ENCODE measurements at places on chromosomes 5 and 9.

DNA sequence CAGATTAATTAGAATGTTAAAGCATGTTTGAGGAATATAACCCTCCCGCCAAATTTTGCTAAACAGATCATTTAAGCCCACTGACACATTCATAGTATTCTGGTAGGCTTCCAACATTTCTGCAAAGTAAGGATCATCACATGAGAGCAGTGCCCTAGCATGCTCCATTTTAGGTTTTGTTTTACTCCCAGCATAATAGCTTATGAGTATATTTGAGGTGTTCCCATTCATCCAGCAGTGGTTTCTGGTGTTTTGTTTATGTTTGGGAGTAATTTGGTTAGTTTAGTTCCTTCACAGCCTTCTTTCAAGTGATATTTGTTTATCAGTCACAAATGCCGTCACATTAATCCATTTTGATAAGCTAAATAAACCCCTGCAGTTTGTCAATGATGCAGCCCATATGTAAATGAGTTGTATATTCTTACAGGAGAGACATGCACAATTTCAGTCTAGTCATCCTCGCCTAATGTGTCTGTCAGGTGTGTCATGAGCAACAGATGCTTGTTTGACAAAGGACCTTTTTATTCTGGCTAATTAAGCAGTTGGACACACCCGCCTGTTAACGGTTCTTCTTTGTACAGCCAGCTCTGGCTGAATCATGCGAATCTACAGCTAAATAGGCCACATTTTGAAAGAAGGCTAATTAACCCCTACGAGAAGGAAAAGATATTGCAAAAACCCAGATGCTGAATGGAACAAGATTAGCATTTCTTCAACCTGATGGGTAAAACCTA, 124.4 kb downstream of the RFX3 start:
- DNase-seq: no peak

- DNase-seq: no peak
These were observed 347.8 kb downstream of the EFNA5 start for GRCh38 chr5:107322936-107323335.

DNA sequence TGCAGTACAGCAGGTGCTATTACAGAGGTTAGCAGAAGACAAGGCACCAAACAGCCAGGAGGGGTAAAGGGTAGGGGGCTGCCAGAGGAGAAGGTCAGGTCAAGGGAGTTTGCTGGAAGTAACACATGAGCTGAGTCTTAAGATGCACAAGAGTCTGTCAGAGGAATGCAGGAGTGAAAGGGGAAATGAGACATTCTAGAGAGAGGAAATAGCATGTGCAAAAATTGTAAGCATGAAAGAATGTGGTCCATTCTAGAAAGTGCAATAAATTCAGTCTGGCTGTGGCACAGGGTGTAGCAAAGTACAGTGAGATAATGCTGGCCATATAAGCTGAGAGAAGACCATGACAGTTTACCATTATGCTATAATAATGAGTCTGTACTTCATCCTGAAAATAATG, 6.6 kb downstream of the GOLGA1 start:
- DNase-seq: no peak

- no peak for DNase-seq
These were observed 6.8 kb downstream of the FAM219A start for GRCh38 chr9:34451545-34451944.

DNA sequence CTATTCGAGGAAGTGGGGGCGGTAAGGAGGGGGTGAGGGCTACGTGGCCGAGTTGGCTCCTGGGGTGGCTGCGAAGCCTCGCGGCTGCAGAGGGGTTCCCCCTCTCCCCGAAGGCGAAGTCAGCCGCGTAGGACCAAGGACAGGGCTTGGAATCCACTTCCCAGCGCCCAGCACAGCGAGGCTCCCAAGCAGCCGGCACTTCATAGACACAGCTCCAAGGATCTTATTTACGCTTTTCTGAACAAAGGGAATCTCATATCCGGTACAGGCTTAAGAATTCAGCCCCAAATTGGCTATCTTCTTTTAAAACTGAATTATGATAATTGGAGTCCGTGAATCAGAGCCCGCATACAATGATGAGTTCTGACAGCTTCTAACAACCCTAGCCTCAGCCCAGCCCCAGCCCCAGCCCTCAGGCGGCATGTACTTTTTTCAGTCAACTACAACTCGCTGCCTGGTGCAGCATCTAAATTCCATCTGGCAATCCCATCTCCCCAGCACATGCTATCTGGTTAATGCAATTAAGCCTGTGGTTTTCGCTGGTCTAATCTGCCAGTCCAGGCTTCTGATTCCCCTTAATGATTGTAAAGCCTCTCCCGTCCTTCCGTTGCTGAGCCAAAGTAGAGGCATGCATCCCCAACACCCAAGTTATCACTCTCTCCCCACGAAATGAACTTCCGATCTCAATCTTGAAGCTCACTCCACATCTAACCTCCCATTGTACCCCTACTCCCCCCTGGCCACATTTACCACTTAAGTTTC, 1.0 kb downstream of the ELAVL2 start:
- DNase-seq: no peak

DNA sequence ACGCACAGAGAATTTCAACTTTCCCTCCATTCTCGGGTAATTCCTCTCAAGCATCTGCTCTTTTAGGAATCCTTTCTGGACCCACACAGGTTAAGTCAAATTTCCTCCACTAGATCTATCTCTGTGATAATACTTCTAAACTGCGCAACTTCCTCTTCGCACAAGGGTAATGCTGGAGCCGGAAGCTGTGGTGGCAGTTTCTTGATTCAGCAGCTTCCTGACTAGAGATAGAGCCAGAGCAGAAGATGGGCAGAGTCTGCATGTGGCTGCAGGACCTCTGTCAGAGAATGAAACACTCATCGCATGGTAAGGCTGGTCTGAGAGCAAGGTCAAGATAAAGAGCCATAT, 11.1 kb upstream of the CDC42SE2 start:
- DNase-seq: peak; percentile 66

- no peak for DNase-seq
These were observed 526.3 kb upstream of the DAB2 start for GRCh38 chr5:39951070-39951469.

- no peak for DNase-seq
These were observed 291.1 kb upstream of the PDE4D start for GRCh38 chr5:60184606-60185005.

DNA sequence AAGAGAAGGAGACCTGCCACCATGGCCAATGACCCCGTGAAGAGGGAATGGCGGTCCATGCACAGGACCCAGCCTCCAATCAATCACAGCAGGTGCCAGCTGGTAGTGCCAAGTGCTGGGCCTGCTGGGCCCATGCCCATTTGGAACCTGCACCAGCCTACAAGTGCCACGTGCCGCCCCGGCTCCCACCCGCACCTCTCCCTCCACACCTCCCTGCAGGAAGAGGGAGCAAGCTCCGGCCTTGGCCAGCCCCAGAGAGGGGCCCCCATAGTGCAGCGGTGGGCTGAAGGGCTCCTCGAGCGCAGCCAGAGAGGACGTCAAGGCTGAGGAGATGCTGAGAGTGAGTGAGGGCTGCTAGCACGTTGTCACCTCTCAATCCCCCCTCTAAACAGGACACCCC, 37.8 kb upstream of the NPR3 start:
- no peak for DNase-seq

- no peak for DNase-seq
These were observed 172.9 kb upstream of the NREP start for GRCh38 chr5:111929867-111930266.

DNA sequence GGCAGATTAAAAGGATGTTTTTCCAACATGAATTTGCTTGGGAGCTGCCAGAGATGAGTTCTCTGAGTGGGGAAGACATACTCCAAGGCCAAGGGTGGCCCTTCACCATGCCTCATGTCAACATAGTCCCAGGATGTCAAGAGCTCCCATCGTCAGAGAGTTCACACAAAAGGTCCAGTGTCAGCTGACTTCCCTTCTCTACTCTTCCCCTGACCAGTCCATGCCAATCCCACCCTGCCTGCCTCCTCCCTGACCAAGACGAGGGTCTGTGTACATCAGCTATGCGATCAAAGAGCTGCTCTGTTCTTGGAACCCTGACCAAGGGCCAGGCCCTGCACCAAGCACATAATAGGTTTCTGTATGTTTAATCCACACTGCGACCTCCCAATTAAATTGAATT, 71.2 kb upstream of the ZNF622 start:
- no peak for DNase-seq

DNA sequence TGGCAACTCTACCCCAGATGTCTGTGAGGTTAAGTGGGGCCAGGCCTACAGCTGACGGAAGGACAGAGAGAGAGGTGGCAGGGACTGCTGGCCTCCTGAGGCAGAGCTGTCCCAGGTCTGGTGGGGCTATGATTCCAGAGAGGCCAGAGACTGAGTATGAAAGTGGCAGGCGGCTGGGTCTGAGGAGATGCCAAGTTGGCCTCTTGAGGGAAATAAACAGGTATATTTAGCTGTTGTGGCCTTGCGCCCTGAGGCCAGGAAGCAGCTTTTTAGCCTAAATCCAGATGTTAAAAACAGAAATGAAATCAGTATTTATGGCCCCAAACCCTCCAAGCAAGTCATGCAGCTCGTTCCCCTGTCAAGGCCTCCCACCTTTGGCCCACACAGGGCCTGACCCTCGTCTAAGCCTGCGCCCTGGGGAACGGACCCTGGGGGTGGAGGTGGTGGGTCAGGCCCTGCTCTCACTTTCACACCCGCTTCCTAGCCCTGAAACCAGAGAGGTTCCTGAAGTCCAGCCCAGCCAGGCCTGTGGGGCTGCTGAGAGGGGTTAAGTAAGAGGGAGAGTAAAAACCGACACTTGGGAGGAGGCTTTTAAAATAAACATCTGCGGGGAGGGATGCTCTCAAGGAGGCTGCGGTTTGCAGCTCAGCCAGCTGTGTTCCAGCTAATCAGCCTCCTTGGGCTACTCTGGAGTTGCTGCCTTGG, 18.7 kb downstream of the PCDHGC5 start:
- DNase-seq: no peak

GRCh38 chr5:35487233-35488025, 130.2 kb upstream of the SPEF2 start:
- no peak for DNase-seq

DNA sequence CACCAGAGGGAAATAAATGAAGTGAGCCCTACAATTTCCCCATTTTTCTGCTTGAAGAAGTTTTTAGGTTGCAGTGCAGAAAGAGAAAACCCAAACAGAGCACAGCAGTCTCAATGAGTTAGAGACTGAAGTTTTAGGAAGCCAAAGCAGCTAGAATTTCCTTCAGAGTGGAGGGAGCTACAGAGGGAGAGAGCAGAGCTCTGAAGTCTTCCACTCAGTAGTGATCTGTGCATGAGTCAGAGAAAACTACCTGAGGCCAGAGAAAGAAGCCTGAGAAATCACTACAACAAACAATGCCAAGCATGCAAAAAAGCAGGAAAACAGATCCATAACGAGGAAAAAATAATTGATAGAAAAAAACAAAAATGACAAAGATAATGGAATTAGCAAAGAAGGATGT, 17.9 kb upstream of the NDUFB6 start:
- DNase-seq: no peak

DNA sequence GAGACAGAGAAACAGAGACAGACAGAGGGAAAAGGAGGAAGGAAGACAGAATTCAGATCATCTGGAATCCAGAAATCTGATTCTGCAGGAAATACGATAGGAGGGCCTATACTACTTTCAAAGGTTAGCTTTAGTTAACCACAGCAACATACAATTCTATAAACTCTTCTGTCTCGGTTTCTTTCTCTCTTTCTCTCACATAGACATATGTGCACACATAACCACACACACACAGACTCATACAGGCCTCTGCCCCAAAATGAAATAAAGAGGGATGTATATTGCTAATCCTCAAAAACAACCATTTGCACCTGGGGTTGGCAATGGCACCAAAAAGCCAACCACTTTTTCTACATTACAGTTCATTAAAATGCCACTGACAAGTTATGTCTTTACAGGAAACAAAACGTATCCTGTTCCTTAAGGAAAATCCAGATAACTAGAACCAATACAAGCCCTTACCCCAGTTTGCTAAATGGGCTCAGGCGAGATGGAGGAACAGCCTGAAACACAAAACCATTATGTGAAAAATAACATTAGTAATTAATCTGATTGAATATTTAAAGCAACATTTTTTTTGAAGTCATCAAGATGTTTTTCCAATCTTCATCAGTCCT, 372.3 kb upstream of the CCNH start:
- DNase-seq: no peak

- DNase-seq: no peak
These were observed 234.8 kb downstream of the PIK3R1 start for GRCh38 chr5:68450245-68450852.

DNA sequence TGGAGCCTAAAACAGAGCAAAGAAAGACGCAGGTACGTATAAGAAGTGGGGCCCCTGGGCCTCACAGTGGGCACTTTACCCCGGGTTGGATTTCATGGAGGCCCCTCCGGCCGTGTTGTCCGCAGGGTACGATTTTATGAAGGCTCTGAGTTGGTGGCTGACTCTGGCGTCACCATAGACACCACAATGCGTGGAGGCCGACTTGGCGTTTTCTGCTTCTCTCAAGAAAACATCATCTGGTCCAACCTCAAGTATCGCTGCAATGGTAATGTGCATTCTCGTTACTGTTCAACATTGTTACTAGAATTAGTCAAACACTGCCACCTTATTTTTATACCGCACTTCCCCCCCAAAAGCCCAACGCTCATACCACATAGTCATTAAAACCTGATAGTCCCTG, 47.1 kb downstream of the THBS4 start:
- DNase-seq: no peak

- no peak for DNase-seq
These were observed 94.0 kb upstream of the SLC25A48 start for GRCh38 chr5:135740475-135740874.

DNA sequence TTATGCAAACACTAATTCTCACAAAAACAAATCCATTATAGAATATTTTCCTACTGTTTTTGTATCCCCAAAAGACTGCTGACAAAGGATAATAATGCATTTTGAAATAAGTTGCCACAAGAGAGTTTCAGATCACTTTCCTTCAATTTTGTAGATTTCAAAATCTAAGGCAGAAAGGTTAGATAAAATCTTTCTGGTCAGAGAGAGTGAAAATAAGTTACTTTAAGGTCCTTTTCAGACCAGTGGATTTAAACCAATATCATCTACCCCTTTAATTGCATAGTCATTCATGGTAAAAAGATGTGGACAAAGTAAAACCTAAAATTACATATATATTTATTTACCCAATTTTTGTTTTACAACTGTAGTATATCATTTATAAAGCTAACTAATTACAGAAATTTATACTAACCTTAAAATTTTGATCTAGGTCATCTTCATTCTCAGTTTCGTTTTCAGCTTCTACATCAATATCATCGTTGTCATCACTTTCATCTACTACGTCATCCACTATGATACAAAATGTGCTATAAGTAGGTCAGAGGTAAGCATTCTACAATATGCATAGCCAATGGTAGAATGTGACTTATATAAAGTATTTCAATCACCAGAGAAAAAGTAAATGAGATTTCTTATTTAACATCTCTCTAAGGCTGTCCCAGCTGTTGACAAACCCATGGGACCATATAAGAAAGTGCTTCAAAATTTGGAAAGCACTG, 95.7 kb downstream of the AGTPBP1 start:
- DNase-seq: no peak

GRCh38 chr5:55338810-55339243, 31.0 kb downstream of the MTREX start:
- no peak for DNase-seq

DNA sequence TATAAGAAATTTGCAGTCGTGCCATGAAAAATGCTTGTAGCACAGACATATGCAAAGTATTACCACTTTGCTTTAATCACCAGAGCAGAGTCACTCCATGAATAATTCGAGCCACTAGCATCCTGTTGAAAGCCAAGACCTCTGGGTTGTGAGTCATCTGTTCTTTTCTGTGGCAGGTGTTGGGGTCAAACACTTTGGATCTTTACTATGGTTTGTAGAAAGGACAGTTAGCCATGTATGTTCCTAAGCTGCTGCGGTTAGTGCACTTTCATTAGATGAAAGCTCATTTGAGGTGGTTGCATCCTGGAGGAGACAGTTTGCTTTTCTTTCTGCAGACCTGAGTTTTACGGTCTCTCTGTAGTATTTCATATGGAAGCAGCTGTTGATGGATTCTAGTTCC, 223.7 kb downstream of the DMRT2 start:
- DNase-seq: no peak
